Activated T-helper 1 cell treated with anti-CD3 and anti-CD28 coated beads, Interleukin-12 subunit alpha, Interleukin-12 subunit beta, Interleukin-2, Interleukin-4 antibody, amounts not matched to agents 30 ng/mL and 10 ng/mL and 1 ng/mL, durations not matched to agents 14 hours and 24 hours and 36 hours (primary cell): ENCODE measurements at places on chromosomes 4 and X. TPM values are rescaled to one million over a fixed set of nuclear protein-coding genes. Genes with fewer than 3 reads are reported as not detected.

GRCh38 chr4:146072376-146072775 lies 103.1 kb upstream of the LSM6 start:
- DNase-seq, result no peak

DNA sequence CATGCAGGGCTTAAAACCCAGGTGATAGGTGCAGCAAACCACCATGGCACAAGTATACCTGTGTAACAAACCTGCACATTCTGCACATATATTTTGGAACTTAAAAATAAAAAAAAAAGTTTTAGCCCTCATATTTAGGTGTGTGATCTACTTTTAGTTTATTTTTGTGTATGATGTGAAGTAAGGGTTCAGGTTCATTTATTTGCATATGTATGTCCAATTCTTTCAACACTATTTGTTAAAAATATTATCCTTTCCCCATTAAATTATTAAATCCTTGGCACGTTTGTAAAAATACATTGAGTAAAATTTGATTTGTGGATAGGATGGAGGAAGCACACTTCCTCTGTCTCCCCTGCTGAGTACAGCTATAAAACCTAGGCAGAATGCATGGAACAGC lies 12.9 kb downstream of the RAB39B start:
- DNase-seq, result no peak

DNA sequence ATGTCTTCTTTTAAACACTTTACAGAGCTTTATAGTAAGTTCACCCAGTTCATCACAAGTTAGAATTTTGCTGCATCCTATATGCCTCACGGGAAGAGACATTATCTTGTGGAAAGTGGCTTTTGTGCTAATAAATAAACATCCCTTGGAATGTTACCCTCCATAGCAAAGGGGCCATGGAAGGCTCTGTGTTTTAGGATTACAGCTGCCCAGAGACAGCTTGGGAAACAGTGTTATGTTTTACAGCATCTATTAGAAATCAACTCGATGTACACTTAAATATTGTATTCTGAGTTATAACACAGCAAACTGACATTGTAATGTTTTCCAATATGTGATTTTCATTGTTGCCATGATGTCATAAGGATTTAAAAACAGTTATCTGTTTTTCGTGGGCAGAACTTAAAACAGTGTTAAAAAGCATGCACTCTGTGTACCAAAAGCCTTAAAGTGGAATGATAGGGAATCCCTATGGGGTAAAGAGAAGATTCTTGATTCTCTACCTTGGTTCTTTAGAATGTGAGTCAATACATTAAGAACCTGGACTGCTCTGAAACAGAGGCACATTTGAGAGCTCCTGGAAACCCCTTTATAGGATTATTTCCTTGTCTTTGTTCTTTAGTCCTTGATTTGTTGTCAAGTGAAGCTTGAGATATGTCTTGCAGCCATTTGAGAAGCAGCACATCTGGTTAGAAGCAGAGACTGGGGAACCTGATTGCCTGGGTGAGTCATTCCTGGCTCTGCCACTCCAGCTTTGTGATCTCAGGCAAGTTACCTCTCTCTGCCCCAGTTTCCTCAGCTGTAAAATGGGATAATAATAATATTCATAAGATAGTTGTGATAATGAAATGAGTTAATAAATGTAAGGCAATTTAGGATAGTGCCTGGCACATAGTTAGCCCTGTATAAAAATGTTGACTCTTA lies 41.6 kb downstream of the ARHGAP10 start:
- DNase-seq, result no peak

DNA sequence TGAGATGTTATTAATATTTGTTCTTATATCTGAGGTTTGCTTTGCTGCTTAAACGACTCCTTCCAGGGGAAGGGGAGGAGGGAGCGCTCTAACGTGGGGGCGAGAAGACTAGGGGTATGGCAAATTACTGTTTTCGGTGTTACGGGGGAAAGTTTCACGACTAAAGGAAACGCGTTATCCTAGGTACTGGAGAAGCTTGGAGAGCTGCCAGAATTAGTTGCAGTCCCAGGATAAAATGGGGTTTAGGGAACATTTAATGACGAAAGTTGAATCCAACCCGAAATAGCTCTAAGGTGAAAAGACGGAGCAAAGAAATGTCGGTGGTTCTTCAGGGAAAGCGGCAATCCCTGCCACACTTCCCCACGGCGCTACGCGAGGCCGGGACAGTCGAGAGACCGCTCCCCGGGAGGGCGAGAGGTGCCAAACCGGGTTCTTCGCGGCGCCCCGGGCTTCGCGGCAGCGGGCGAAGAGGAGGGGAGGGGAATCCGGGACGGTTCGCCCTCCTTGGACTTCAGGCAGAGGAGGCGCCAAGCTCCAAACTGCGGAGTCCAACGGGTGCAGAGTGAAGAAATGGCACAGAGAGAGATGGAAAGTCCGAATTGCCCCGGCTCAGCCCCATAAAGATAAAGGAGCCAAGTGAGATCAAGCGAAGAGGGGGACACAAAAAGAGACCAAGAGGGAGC lies 724 bp downstream of the THOC2 start:
- no peak for DNase-seq

DNA sequence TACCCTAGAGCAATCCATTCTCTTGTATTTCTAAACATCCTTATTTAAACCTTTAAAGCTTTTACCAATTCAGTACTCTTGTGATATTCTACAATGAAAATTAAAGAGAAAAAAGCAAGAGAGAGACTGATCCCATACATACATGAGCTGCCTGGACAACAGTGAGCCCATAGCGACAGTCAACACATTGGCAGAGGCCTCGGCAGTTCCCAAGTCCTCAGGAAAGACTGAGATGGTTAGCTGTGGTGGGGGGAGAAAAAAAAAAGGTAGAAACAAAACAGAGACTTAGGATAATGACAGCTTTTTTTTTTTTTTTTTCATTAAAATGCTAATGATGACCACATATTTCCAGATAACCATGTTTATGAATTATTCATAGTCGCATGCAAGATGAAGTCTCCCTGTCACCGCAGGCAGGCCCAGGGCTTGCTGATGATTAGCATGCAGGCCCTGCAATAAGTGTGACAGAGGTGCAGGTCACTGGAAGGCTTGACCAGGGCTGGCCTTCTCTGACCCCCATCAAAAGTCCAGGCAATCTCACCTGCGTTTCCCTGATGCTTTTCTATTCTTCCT lies 148.8 kb downstream of the APBB2 start:
- DNase-seq, result no peak

GRCh38 chr4:185589067-185589836 lies 53.9 kb upstream of the PDLIM3 start:
- no peak for DNase-seq

DNA sequence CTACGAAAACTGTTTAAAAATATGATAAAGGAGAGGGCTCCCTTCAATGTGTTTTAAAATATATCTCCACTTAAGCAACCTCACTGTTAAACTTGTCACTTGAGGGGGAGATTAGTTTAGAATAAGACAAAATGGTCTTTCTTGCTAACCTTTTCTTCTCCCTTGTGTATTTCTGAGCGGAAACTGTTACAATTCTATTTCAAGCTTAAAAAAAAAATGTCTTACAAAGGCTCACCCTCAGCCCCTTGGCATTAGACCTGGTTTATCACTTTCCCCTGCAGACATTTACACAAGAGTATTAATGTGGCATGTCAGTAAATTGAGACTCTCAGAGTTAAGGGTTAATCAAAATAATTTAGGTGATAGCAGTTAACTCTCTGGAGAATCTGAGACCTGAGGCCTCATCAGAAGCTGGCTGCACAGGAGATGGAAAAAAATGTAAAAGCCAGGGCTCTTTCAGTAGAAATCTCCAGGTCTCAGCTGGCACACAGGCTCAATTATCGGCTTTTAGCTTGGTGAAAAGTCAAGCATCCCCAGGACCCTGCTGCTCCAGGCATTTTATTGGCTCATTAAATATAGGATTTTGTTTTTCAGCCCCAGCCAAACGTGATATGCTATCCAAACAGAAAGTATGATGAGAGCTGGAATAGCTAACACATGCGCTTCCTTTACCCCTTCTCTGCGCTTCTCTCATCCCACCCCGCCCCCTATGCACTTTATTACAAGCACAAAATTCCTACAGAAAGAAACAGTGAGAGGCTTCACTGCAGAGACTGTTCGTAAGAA lies 130.5 kb downstream of the PPA2 start:
- no peak for DNase-seq

- DNase-seq, result no peak
Measured at GRCh38 chrX:118595501-118596042, 100.0 kb downstream of the DOCK11 start.

DNA sequence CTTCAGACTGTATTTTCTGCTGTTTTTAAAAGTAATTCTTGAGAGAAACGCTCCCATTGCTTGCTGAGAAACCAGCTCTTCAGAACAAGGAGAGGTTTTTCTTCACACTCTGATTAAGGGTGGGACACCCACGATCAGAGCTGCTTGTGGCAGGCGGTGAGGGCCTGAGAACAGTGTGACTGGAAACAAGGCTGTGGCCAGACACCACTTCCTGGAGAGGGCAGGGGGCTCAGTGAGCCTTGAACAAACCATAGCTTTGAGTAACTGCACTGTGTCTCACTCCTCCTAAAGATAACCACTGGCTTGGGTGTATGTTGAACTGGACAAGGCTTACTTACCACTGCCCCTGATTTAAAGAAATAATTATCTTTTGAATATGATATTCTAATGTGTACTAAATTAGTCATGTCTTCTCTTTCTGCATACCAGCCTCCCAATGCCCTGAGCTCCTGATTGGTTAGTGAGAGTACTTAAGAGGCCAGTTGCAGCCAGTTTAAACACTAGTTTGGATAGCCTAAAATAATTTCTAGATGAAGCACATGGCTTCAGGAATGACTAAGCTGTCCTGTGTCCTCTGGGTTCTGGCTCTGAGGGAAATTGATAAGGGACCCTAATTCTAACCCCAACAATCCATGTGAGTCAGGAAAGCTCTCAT lies 3.7 kb upstream of the GPR82 start:
- peak; percentile 23 for DNase-seq

- DNase-seq, result no peak
Measured at GRCh38 chr4:3436798-3437581, 4.8 kb upstream of the HGFAC start.

DNA sequence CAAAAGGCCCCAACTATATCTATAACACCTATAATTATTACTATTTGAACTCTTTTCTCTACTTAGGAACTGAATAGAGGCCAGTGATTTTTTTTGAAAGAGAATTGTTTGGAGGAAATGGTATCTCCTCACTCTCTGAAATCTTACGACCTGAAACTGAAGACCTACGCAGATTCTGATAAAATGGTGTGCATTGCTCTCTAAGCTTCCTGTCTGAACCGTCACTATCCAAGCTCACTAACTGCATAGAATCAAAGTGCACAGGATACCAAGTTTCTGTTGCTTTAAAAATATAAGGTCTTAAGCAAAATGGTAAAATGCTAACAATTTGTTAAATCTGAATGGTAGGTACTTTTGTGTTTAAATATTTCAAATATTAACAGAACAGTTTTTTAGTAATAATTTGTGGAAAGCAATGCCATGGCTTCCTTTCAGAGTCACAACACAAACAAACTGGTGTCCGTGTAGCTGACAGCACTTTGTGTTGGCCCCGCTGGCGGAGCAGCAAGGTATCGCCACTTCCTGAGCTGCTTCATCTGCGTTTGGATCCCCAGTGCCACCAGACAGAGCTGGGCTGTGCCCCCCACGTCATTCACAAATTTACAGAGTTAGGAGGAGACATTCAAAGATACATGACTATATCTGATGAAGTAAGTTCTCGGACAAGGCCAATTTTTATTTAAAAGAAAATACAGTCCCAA lies 313.9 kb downstream of the FBXW7 start:
- no peak for DNase-seq

- no peak for DNase-seq
Measured at GRCh38 chr4:19711871-19712270, 539.8 kb upstream of the SLIT2 start.

DNA sequence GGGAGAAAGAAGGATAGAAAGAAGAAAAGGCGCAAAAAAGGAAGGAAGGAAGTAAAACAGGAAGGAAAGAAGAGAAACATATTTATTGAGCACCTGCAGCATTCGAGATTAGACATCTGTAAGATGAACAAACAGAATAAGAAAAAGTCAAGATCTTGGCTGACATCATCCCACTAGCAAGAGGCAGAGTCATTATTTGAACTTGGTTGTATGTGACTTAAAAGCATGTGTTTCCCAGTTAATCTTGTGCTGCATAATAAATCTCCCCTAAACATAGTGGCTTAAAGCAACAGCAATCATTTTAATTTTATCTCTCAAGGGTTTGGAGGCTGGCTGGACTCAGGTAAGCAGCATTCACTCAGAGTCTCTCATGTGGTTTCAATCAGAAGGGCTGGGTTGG lies 38.5 kb upstream of the COX7B2 start:
- DNase-seq, result no peak

- DNase-seq, result no peak
Measured at GRCh38 chr4:180641495-180641894, 1601.7 kb upstream of the TENM3 start.

GRCh38 chrX:2262668-2263055 lies 238.1 kb downstream of the DHRSX start:
- DNase-seq, result no peak

- no peak for DNase-seq
Measured at GRCh38 chrX:110703641-110704040, 92.0 kb downstream of the CHRDL1 start.

GRCh38 chr4:145285928-145286327 lies 105.5 kb upstream of the OTUD4 start:
- no peak for DNase-seq

- DNase-seq, result peak; percentile 37
Measured at GRCh38 chr4:81648576-81649275, 177.0 kb upstream of the RASGEF1B start.

GRCh38 chr4:149120331-149121022 lies 678.3 kb upstream of the NR3C2 start:
- DNase-seq, result no peak

GRCh38 chrX:45198301-45198700 lies 2.4 kb downstream of the DIPK2B start:
- no peak for DNase-seq

- DNase-seq, result no peak
Measured at GRCh38 chr4:159823743-159824142, 720.9 kb downstream of the RAPGEF2 start.

DNA sequence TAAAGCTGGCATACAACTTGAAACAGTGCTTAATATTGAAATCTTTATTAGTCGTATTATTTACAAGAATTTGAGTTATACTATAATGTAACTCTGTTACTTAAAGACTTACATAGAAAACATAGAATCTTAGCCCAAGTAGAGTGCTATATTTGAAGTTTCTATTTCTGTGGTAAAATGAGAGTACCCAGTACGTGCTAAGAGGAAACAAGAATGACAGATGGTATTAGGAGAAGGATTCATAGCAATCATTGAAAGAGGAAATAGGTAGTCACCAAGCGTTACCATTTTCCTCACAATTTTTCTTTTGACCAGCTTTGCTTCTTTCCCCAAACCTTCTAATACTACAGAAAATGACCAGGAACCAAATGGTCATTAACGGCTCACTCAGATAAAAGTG lies 412.1 kb upstream of the GRIA3 start:
- DNase-seq, result no peak

- DNase-seq, result no peak
Measured at GRCh38 chr4:140268186-140268841, 105.1 kb upstream of the SCOC start.

Gene C4orf36
- not detected in 2 replicates for total RNA-seq

Gene BMP3
- total RNA-seq, result not detected in 2 replicates

Gene NSG1
- total RNA-seq, result 0.18 and 0.27 TPM in 2 replicates

Gene PLXNB3
- total RNA-seq, result 0.21 and 0.81 TPM in 2 replicates

Gene ADH1B
- not detected in 2 replicates for total RNA-seq

Gene CFAP47
- not detected in 2 replicates for total RNA-seq

Gene VSIG1
- 0.73 TPM in 1 of 2 replicates, not detected in the other for total RNA-seq

Gene CFI
- total RNA-seq, result 0.10 TPM in 1 of 2 replicates, not detected in the other

Gene SSX2
- total RNA-seq, result not detected in 2 replicates
